Stimulated activated CD4-positive, alpha-beta T cell treated with anti-CD3 and anti-CD28 coated beads, Interleukin-15, amount 100 ng/mL, for 1 hour (primary cell): ENCODE measurements at places on chromosomes 2 and 18.

DNA sequence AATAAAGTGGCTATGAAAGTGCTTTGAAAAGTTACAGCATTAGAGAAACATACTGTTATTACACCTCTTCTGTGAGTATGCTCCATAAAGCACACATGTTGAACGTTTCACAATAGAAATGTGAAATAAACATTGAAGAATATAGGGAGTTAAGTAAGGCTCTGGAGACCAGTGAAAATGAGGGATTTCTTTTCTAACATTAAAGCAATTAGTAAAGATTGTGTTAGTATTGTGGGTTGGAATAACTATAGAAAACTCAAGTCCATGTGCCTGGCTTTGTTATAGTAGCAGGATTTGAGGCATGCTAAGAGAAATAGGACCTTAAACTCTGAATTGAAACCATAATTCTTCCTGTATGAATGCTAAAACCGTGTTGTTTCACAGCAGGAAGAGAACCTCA, 63.1 kb downstream of the GLS start:
- no peak for DNase-seq

GRCh38 chr2:157895531-157895930, 19.4 kb upstream of the ACVR1 start:
- DNase-seq: no peak

- no peak for DNase-seq
Observed at GRCh38 chr2:28250006-28250405, 142.7 kb upstream of the FOSL2 start.

- no peak for DNase-seq
Observed at GRCh38 chr2:216880509-216881184, 20.8 kb upstream of the TNP1 start.

DNA sequence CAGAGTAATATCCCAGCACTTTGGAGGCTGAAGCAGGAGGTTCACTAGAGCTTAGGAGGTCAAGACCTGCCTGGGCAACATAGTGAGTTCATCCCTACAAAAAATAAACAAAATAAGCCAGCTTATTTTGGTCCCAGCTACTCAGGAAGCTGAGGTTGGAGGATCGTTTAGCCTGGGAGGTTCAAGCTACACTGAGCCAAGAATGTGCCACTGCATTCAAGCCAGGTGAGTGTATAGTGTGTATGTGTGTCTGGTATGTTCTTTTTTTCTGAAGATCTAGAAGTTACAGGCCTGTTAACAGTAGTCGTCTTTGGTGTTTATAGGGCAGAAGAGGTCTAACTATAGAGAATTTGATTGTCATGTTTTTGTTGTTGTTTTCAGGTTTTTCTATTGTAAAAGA, 40.2 kb downstream of the ZC3H15 start:
- DNase-seq: no peak

DNA sequence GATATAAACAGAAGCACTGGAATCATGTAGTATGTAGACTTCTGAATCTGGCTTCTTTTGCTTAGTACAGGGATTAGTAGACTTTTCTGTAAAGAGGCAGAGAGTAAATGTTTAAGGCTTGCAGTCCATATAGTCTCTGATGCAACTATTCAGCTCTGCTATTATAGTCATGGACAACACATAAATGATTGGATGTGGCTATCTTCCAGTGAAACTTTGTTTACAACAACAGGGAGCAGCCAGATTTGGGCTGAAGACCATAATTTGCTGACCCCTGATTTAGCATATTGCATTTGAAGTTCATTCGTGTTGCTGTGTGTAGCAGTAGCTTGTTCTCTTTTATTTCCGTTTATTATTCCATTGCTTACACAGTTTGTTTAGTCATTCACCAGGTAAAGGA, 55.0 kb downstream of the GPD2 start:
- DNase-seq: no peak
